ENCODE measurements at places on chromosomes 3 and 15.

DNA sequence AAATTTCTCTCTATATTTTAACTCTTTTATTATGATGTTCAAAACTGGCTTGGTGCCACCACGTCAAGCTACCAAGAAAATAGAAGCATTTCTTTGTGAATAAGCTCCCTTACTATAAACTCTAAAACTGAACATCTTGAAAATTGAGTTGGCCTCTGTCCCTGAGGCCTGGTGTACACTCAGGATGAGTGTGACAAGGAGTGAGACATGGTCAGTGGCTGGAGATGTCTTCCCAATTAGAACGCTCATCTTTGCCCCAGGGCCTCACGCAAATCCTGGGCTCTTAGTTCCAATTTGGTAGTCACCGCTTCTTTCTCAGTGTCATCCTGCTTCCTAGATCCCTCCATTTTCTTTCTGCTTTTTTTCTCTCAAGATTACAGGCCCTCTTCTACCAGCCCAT, 26.2 kb downstream of the SLC2A2 start:
- DNase-seq: no peak

DNA sequence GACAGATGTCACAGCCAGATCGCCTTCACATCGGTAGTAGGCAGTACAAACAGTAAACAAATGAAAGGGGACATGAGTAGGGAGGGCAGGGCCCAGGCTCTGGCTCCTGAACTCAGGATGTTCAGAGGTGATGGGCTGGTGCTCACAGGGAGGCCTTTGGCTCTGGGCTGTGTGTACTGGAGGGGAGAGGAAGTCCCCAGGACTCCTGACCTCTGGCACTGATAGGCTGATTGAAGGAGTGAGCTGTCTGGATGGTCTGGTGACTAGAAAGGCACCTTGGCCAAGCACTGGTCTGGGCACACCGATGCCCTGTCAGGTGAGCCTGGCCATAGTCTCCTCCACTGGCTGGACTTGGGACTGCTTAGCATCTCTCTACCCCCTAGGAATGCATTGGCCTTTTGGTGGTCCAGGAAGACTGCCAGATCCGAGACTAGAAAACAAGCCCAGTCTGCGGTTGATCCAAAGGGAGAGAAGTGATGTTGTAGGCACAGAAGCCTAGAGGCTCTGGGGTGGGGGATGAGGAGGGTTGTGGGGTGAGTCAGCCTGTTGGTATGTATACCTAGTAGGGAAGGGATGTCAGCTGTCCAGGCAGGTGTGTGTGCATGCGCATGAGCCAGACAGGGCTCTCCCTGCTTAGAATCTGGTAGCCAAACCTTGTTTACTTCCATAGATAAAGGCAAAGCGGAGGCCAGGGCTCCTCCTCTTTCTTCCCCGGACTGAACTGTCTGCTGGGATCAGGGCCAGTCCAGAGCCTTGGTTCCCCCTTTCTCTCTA, 1.9 kb downstream of the SPINT1 start:
- DNase-seq: no peak

GRCh38 chr15:74835312-74835823, 7.6 kb downstream of the ULK3 start:
- no peak for DNase-seq

- DNase-seq: no peak
These were observed 157.9 kb downstream of the FOXP1 start for GRCh38 chr3:71425491-71426071.

DNA sequence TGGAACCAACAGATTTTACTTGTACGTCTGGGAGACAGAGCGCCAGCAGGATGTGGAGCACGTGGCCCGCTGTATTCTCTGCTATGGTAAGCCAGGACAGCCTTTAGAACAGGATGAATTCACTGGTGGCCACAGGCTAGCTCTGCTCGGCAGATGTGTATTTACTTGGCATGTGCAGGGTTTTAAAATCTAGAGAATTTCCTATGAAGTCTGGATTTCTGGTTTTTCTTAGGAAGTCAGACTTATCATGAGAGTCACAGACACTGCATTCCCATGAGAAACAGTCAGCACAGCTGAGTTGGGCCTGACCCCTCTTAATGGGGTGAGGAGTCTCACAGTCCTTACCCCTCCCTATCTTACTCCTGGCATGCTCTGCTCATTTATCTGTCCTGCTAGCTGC, 84.6 kb upstream of the COL6A5 start:
- DNase-seq: no peak
